ENCODE measurements at places on chromosomes 2 and 18.

DNA sequence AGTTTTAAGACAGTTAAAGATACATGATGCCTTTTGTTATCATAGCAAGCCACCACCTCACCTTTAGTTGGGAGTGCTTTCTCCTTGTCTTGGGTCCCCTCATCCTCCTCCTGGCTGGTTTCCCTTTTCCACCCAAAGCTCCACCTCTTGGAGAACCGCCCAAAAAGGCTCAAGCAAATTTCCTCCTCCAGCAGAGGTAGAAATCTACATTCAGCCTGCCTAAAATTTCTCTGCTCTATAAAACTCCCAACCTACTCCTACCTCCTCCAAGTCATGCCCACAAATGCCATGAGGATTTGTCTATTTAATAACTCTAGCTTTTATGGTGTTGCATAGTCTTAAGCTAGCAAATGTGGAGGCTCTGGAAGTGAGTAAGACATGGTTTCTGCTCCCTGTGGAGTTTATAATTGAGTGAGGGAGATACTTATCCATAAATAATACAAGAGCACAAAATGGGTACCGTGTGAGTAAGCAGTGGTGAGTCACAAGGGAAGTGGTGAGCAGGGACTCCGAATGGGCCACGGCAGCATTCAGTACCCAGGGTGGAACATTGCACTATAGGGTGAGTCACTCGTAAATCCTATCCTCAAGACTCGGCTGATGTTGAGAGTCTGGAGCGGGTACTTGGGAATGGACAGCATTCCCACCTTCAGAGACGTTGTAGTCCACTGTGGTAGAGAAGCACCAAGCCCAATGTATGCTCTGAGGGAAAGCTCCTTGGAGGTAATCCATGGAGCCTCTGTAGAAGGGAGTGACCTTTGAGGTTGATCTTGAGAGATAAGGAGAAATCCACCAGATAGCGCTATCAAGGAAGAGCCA is 146.3 kb downstream of the RTN4 start:
- DNase-seq, result peak; percentile 83

DNA sequence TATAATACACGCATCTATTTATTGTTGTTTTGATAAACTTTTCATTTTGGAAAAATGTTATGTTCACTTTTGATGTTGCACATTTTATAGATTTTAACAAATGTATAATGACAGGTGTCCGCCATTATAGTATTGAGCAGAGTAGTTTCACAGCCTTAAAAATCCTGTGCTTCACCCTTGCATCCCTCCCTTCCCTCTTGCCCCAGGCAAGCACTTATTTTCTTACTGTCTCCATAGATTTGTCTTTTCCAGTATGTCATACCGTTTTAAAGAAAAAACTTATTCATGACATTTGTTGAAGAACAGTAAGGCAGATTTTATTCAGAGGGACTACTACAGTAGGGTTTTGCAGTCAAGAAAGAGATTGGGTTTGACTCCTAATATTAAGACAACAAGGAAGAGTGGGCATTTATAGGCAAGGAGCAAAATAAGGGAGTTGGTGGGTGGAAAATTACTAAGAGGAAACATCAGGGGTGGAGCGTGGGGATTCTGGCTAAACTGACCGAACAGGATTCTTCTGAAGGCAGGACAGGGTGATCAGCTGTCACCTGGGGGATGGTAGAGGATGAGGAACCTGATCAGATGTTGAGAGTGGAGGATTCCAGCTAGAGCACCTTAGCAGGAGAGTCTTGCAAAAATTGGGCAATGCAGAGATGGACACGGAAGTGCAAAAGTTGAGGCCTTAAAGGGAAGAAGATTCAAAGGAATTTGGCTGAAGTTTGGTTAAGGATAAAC is 108.8 kb downstream of the NCK2 start:
- DNase-seq, result no peak

DNA sequence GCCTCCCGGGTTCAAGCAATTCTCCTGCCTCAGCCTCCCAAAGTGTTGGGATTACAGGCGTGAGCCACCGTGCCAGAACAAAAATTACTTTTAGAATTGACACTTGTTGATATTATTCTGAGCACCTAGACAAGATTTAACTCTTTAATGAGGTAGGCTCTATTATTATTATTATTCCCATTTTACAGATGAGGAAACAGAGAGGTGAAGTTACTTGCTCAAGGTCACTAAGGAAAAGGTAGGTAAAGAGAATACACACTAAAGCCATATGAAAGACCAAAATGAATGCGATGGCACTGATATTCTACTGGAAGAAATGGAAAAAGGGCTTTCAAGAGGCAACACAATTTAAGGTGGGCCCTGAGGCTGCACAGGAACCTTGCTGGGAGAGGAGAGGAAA is 73.8 kb upstream of the ZFP36L2 start:
- no peak for DNase-seq

DNA sequence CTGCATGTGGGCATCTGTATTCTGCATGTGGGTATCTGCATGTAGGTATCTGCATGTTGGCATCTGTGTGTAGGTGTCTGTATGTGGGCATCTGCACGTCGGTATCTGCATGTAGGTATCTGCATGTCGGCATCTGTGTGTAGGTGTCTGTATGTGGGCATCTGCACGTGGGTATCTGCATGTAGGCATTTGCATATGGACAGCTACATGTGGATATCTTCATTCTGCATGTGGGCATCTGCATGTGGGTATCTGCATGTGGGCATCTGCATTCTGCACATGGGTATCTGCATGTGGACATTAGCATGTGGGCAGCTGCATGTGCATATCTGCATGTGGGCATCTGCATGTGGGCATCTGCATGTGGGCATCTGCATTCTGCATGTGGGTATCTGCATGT is 537.4 kb downstream of the RNF144A start:
- no peak for DNase-seq

DNA sequence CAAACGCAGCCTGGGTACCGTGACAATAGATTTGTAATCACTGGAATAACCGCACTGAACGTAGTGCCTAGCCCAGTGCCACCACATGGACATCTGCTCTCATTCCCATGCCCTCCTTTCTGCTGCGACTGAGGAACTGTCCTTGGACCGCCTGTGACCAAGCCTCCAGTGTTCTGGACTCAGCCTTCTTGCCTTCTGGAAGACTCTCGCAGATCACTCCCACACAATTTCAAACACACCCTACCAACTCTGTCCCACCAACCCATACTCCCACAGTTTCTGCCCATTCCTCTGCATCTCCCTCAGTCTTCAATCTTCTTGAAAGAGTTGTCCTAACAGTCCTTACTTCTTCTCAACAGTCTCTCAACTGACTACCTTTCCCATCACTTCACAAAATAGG is 2.1 kb downstream of the RNF149 start:
- peak; percentile 8 for DNase-seq

DNA sequence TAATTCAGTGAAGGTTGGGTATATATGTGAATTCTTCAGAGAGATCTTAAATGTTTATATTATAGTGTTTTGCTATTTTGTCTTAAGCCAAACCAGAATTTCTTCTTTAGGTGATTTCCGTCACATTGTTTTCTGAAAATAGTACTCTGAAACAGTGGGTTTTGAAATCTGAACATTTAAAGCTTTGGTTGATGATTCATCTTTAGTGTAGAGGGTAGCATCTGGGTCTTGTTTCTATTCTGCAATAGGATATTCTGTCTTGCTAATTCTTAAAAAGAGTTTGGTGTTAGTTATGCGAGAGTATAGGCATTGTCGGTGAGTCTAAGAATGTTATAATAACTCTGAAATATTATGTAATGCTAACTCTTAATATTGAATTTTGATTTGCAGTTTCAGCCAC is 69.6 kb upstream of the FAM237A start:
- no peak for DNase-seq

DNA sequence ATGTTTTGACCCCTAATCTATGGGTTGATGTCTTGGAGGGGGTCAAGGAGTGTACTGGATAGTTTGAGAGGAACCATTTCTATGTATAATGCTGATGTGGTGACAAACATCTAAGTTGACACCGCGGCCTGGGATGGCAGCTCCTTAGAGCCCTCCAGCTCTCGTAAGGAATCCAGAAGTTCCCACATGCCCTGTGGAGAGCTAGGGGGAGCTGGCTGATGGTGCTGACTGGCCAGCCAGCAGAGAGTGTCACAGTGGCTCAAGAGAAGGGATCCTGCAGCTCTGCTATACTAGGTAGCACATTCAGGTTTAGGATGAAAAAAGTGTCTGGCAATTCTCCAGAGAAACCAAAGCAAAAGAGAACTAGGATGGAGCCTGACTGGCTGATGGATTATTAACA is 842.2 kb upstream of the VRK2 start:
- DNase-seq, result no peak

DNA sequence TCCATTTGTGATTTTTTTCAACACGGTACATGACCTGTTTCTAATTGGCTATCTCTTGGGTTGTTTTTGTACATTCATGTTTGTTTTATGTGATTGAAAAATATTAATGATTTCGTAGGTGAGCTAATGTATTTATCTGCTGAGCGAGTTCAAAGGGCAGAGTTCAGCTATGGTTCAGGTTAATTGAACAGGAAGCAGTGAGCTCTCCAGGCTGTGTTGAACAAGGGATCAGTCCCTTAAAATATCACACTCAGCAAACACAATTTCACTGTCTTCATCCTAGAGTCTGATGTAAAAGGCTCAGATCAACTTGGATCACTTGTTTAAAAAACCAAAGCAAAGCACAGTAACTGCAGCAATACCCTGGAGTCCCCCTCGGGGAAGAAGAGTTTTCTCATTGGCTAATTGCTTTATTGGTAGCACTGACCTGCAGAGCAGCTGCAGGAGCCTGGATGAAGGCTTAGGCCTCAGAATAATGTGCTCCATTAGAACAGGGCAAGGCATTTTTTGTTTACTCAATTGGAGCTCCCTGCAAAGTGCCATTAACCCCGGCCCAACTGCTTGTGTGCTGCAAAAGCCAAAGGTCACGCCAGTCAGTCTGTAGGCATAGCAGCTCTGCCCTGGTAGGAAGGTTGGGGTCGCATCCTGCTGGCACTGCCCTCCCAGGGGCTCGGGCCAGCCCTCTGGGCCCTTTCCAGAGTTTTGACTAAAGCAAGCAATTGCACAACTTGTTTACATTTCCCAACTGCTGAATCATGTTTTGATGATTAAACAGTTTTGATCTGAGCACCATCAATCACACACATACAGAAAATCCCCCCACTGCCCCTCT is 10.5 kb downstream of the ONECUT2 start:
- no peak for DNase-seq

GRCh38 chr18:51537487-51537886 is 340.0 kb upstream of the MEX3C start:
- no peak for DNase-seq

DNA sequence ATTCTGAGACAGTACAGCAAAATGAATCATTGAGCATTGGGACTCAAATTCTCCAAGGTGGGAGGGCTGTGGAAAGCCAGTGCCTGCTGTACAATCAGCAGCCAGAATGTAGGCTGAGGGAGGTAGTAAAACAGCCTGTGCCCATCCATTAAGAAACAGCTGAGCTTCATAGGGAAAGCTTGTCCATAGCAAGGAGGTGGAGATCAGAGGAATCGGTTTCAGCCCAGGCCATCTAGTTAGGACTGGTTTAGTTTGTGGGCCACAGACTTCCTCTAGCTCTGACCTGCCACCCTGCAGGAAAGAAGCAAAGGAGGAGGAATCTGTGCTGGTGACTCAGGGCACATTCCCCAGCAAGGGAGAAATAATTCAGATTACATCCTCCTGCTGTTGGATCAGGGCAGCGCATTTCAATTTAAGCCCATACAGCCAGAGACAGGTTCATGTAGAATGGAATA is 333.4 kb downstream of the SETBP1 start:
- no peak for DNase-seq

DNA sequence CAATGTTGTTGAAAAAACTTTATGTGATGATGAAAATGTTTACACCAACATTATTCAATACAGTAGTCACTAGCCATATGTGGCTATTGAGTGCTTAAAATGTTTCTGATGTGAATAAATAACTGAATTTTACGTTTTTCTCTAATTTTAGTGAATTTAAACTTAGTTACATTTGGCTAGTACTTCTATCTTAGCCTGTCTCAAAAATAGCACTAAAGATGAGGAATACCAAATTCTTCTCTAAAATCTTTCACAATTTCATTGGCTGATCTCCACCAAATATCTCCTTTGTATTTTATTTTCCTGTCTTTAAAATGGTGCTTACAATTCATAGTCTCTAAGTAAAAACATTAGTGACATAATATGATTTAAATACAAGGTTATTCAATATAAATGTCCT is 83.7 kb upstream of the RND3 start:
- DNase-seq, result no peak

DNA sequence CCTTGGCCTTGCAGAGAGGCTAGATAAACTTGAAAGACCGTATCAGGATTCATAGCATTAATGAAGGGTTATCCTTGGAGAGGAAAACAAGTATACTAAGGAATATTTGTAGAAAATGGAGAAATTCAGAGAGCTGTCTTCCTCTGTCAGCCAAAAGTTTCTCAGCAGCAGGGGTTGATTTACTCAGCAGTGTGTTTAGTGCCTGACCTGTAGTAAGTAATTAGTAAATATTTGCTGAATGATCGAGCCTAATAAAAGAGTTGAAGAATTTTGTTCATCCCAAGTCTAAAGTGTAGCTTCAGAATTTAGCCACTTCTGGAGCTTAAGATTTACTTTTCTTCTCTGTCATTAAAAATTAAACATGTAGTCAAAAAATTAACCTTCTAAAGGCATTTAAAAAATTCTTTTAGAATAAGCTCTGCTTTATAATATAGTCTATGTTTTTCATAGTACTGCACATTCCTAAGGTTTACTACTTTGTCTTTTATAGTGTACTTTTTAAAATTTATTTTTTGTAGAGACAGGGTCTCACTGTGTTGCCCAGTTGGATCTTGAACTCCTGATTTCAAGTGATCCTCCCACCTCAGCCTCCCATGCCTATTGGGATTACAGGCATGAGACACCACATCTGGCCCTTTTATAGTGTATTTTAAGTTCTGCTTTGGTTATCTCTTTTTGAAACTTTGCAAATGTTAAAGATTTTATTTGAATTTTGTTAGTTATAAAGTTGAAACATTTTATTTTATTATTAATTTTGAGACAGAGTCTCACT is 138.4 kb upstream of the MYO3B start:
- no peak for DNase-seq
